ENCODE measurements at places on chromosomes 4 and X.
A peak's percentile ranks its signal among the peaks of the same experiment; 100 is the strongest.

GRCh38 chrX:6557690-6558089, 22.8 kb upstream of the VCX3A start:
- DNase-seq, result no peak

GRCh38 chr4:1171311-1172227, 814 bp downstream of the SPON2 start:
- DNase-seq, result peak; percentile 50

DNA sequence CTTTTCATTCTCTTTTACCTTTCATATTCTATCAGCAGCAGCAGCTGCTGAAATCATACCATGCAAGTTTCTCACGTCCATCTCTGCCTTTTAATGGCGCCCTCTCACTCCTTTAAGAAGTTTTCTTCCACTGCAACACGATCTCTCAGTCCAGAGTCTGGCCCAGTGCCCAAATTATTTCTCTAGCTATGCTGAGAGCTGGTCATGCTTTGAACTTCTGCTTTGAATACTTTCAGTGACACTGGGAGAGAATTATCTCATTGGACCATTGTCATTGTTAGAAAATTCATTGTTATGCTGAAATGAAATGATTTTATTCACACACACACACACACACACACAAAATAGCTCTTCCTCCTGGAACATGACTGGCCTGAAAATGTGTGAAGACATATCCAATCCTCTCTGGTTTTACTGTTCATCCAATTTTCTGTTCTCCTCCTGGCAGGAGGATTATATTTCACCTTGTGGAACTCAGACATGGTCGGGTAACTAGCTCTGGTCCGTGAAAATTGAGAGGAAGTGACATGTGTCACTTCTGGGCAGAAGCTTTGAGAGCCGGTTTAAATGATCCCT, 1.3 kb upstream of the PDHA1 start:
- DNase-seq, result no peak

DNA sequence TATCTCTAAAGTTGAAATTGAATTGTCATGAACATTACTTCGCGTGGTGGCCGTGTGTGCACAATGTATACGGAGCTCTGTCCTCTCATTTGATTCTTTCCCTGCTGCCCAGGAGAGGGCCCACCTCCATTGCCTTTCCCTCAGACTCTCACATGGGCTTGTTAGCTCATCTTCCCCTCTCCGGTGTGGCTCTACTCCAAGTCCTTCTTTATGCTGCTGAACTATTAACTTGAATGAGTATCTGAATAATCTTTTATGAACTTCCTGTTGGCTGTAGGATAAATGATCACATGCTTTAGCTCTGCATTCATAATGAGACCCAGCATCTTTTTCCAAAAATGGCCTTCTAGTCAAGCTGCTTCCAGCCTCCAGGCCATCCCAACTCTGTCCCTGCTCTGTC, 68.8 kb upstream of the CLNK start:
- no peak for DNase-seq

DNA sequence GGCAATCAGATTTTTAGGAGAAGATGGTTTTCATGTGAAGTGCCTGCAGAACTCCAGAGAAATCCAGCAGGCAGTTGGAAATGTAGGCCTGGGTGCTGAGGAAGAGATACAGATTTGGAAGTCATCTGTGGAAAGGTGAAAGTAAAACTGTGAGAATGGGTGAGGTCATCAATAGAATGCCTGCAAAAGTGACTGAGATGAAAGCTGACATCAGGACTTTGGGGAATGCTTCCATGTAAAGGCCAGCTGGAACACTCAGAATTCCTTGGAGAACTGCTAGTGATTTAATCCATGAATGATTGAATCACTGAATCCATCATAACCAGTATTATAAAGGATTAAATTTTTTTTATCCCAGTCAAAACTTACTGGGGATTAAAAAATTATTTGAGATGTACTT, 124.5 kb upstream of the GIMD1 start:
- DNase-seq, result no peak

- DNase-seq, result no peak
Measured at GRCh38 chr4:105613306-105613705, 60.9 kb downstream of the ARHGEF38 start.
